ENCODE measurements at places on chromosomes 1 and 21.

DNA sequence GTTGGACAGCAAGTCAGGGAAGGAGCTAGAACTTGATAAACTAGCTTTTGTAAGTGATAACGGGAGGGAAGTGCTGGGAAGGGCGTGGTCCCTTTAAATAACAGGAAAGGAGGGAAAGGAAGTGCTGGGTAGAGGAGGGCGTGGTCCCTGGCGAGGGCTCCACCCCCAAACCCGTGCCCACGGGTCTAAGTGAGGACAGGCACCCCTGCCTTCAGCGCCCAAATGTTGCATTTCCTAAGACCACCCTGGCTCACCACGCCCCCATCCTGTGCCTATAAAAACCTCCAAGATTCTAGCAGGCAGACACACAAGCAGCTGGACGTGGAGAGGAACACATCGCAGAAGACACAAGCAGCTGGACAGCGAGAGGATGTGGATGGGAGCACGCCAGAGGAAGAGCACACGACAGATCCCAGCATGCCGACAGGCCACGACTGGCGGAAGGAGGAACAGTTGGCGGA is 58.5 kb downstream of the PALMD start:
- DNase-seq, result no peak

GRCh38 chr1:243474136-243474881 is 218.5 kb downstream of the SDCCAG8 start:
- DNase-seq, result no peak

- DNase-seq, result no peak
Observed at GRCh38 chr1:16387201-16388188, 20.5 kb downstream of the SZRD1 start.

DNA sequence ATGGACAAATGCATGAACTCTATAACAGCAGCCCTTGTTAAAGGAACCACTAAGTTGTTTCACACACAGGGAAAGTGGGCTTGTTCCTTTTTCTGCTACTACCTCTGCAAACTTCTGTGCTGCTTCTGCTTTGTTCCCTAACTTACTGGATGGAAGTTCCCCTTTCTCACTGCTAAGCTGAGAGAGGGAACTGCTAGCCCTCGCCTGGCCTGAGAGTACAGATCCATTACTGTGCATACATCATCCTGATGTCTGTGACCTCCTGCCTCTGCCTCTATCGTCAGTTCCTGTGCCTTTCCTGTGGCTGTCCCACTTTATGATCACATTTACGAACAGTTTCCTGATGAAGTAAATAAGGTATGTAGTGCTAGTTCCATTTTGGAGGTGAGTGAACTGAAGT is 3.5 kb downstream of the GNAT2 start:
- DNase-seq, result no peak

DNA sequence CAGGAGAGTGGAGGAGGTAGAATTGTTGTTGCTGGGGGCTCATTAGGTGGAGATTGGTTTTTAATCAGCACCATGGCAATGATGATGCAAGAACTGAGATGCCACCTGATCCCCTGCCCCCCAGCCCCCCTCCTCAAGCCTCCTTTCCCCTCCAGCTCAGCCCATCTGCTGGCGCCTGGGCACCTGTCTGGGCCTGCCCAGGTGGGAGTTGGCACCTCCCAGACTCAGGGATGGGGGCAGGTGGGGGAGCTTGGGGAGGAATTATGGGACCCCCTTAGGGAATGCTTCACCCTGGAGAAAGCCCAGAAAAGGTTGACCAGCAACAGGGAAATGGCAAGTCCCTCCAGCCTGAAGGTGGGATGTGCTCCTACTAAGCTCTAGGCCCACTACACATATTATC is 1.5 kb upstream of the NHLH1 start:
- no peak for DNase-seq

GRCh38 chr1:36084497-36085115 is 712 bp downstream of the TEKT2 start:
- no peak for DNase-seq

GRCh38 chr1:85611425-85611824 is 30.9 kb downstream of the CCN1 start:
- no peak for DNase-seq

- no peak for DNase-seq
Observed at GRCh38 chr1:89871768-89872473, 51.1 kb downstream of the LRRC8D start.

- DNase-seq, result peak; percentile 16
Observed at GRCh38 chr1:33342041-33342723, 21.3 kb upstream of the A3GALT2 start.

GRCh38 chr1:161226320-161226711 is 456 bp downstream of the TOMM40L start:
- DNase-seq, result no peak

GRCh38 chr1:162108426-162108825 is 38.9 kb downstream of the NOS1AP start:
- no peak for DNase-seq

GRCh38 chr21:33089395-33090119 is 19.6 kb downstream of the OLIG1 start:
- no peak for DNase-seq

- no peak for DNase-seq
Observed at GRCh38 chr1:21922090-21923013, 14.8 kb downstream of the HSPG2 start.

- DNase-seq, result no peak
Observed at GRCh38 chr1:193674292-193674944, 488.0 kb upstream of the B3GALT2 start.

- no peak for DNase-seq
Observed at GRCh38 chr1:227949341-227949921, 1.7 kb upstream of the WNT9A start.

DNA sequence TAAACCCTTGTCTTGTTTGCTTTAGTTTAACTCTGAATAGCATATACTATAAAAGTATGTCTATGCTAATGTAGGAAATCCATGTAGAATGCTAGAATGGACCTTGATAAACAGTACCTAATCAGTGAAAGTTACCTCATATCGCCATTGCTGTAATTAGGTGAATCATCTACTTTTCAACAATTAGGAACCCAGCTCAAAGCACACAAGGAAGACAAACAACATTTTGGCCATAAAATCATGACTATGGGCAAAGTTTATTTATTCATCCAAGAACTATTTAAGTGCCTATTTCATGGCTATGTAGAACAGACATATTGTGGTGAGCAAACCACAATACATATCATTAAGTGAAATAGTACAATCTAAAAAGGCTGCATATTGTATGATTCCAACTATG is 1043.2 kb downstream of the BRINP3 start:
- no peak for DNase-seq

- no peak for DNase-seq
Observed at GRCh38 chr1:97920276-97920831, 480 bp downstream of the DPYD start.

GRCh38 chr1:22126531-22126930 is 16.4 kb downstream of the WNT4 start:
- no peak for DNase-seq

GRCh38 chr21:25501996-25502665 is 105.2 kb downstream of the MRPL39 start:
- DNase-seq, result no peak

GRCh38 chr1:15148941-15149340 is 4.6 kb upstream of the TMEM51 start:
- DNase-seq, result no peak

- no peak for DNase-seq
Observed at GRCh38 chr21:42216726-42217572, 2.0 kb upstream of the ABCG1 start.

- DNase-seq, result no peak
Observed at GRCh38 chr1:226663327-226663704, 75.8 kb downstream of the ITPKB start.

DNA sequence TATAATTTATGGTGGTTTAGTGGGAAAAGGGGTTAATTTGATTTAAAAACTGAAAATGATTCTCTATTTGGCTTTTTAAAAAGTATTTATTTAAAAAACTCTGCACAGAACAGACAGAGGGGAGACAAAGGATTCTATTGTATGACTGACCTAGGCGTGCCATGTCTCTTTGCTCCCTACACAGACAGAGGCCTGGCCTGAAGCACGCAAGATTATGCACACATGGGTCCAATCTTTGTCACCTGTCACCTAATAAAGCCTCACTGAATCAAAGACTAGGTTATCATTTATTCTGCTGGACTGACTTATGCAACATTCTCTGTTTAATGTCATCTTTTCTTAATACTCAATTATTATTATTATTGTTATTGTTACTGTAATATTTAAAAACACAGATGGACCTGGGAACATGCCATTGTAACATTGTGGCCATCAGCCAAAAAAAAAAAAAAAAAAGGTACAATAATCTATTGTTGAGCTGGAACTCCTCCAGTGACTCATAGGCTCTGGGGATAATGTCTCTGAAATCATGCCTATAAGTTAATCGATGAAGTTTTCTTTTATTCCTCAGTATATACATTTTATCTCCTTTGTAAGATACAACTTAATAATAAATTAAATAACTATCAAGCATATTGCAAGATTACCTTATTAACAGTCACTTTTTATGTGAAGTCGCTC is 112.1 kb downstream of the RUNX1 start:
- peak; percentile 53 for DNase-seq

DNA sequence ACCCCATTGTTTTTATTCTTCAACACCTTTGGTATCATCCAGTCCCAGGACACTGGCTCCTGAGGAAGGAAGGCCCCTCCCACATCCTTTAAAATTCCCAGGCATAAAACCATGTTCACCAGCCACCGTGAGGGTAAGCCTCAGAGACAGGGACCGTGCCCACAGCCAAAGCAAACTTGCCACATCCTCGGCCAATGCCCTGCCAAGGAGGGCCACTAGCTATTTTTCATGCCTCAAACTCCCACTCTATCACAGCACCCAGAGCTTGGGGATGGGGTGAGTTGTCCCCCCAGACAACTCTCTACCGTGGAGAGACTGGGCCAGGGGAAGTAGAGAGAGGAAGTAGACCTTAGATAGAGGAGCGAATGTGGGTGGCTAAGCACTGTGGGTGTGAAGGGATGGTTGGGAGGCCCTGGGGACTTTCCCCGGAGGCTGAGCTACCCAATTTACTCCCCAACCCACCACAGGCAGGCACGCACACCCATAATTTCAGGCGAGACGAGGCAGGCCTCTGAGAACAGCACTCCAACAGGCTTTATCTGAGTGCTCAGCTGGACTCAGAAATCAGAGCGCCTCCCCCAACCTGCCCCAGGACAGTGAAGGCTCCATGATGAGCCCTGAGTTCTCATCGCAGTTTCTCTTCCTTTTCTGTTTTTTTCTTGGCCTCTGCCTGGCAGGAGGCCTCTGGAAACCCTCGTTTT is 15.9 kb upstream of the BTG2 start:
- no peak for DNase-seq

- DNase-seq, result no peak
Observed at GRCh38 chr1:231958448-231958847, 331.9 kb downstream of the DISC1 start.

DNA sequence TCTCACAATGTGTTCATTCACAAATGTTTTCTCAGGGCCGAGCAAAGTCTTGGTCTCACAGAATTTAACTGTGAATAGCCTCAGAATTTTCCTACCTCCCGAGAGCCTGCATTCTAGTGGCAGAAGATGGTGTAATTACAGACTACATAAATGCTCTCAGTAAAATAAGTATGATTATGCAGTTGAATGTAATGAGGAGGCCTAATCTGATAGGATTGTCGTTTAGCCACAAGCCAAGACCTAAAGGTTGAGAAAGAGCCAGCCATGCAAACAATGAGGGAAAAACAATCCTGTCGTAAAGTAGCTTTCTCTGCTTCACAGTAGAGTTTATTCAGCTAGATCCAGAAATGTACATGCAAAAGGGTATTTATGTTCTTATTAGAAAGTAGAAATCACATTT is 607.8 kb upstream of the B3GALT2 start:
- no peak for DNase-seq

DNA sequence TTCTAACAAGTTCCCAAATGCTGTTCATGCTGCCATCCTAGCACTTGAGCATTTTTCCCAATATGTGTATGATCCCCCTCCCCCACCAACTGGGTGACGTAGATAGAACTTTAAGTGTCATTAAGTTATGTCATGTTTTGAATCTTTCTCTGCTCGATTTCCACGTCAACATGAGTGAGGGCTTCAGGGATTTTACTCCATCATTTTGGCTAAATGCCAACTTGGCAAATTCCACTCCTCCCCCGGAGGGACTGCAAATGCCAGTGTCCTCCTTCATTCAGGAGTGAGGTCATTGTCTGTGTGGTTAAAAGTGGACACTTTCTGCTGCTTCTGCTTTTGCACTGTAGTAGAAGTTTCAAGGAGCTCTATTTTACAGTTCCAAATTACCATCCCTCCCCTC is 201.7 kb downstream of the FGGY start:
- no peak for DNase-seq

GRCh38 chr1:161032409-161032808 is 6.4 kb downstream of the TSTD1 start:
- no peak for DNase-seq

DNA sequence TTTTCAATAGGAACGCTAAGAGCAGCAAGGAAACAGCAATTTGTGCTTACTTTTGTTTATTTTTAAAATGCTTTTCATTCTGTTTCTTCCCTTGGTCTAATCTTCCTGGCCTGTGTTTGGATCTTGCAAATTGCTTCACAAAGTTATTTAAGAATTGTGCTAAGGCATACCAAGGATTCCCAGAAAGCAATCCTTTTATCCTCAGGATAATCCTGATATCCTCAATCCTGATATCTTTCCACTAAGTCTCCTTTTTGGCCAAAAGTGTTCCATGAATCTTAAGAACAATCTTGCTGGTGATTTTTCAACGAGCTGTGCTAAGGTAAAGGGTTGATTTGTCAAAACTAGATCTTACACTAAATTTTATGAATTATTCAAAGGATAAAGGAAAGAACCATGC is 1577.9 kb downstream of the PLA2G4A start:
- DNase-seq, result no peak

GRCh38 chr1:33716976-33717688 is 146.7 kb upstream of the HMGB4 start:
- no peak for DNase-seq

DNA sequence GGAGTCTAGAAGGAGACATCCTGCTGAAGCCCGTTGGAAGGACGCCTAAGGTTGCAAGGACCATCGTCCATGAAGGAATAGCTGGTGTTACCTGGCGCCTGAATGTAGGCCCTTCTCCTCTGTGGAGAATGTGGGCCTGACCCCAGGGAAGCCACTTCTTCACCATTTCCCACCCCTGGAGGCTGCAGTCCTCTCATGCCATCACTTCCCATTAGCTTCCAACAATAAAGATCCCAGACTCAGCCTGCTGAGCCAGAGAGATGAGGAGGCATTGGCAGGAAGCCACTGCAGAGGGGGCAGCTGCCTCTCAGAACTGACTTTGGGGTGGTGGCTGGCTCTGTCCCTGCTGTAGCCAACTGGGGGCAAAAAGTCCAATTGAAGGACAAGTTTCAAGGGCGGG is 21.3 kb upstream of the KCNE2 start:
- DNase-seq, result no peak

GRCh38 chr1:11806307-11806936 is 431 bp downstream of the CLCN6 start:
- no peak for DNase-seq

GRCh38 chr1:43930168-43930948 is 3.2 kb upstream of the ARTN start:
- DNase-seq, result no peak

DNA sequence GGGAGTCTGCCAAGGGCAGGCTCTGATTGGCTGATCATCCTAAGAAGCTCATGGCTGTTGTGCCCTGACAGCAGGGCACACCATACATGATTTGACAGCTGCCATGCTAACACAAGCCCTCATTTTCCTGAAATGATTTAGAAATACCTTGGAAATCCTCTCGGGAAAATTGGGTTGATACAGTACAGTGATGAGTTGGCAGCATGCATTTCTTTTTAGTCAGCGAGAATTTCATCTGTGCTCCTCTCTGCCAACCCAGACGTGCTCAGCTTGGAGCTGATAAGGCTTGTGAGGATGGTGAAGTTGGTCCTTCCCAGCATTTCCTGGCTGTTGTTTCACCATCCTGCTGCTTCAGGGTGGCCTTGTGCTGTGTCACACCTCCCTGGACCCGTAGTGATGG is 22.6 kb upstream of the KCNQ4 start:
- DNase-seq, result no peak

Data from NCI-H1930 (cell line).